ENCODE measurements at places on chromosomes 13 and 19.

GRCh38 chr19:1302533-1303239 is 17.0 kb downstream of the EFNA2 start:
- no peak for DNase-seq

DNA sequence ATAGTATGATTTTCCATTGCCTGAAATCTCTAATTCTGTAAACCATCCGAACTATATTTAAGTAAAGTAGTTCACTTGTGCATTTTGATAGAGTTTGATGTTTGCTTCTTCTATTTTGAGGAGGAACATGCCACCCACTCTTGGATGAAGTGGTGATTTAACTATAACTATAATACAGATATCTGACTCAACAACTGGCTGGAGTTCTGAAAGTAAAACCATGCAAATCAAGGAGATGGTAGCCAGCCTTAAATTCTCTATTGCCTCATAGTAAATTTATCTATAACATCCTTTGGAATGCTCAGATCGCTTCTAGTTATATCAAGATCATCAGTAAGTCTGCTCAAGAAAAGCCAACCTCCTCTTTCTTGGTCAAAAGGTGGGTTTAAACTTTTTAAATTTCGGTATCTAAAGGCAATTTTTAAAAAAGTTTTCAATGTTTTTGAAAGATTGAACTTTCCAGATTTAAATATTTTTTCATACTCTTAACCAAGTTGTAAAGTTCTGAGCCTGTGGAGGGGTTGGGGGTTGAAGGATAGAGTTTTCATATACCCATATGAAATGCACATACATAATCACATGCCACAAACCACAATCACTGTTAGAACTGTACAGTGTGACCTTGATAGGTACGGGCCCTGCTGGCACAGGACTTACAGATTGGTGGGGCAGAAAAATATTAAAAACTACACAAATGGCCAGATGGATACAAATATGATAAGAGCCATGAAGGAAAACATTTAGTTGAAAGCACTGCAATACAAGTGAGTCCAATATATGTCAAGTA is 90.5 kb upstream of the RFC3 start:
- no peak for DNase-seq

GRCh38 chr19:19257137-19257536 is 16.0 kb downstream of the TM6SF2 start:
- no peak for DNase-seq

DNA sequence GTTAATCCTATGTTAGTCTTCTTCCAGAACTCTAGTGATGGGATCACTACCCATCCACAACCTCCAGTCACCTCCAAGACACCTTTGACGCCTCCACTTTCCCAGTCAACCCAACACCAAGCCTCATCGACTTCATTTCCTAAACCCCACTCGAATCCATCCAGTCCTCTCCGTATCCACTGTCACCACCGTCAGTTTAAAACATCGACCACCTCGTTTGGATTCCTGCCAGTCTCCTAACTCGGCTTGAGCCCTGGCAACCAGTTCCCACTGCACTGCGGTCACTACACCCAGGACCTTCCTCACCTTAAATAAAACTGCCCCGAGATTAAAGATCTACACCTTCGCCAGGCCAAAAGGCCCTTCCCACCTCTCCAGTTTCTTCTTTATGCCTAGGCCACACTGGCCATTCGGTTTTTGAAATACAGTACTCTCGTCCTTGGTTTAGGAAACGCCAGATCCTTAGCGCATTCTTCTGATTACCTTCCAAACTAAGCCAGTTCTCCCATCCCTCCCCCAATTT is 1.2 kb downstream of the MTIF3 start:
- no peak for DNase-seq

GRCh38 chr13:50334115-50334778 is 319.0 kb downstream of the KCNRG start:
- DNase-seq: no peak

- no peak for DNase-seq
Observed at GRCh38 chr19:41089959-41090358, 1.7 kb downstream of the CYP2A13 start.

DNA sequence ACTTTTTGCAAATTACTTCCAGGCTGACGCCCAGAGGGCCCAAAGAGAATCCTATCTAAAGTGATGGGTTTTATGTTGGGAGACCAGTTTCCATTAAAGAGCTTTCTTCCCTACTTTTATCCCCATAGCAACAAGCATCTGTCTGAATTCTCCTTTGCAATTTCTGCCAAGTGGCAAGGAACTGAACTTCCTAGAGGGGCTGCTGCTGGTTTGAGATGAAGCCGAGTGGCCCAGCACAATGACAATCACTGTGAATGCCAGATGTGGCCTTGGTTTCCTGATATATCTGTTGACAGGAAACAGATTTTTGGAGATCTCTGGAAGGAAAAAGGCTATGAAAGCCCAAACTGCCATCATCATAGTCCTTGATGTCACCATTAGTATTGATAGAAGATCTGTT is 198.6 kb downstream of the OXGR1 start:
- DNase-seq: no peak

GRCh38 chr19:5086725-5087439 is 118.0 kb downstream of the KDM4B start:
- no peak for DNase-seq

GRCh38 chr19:38386300-38386970 is 1.4 kb downstream of the GGN start:
- no peak for DNase-seq

DNA sequence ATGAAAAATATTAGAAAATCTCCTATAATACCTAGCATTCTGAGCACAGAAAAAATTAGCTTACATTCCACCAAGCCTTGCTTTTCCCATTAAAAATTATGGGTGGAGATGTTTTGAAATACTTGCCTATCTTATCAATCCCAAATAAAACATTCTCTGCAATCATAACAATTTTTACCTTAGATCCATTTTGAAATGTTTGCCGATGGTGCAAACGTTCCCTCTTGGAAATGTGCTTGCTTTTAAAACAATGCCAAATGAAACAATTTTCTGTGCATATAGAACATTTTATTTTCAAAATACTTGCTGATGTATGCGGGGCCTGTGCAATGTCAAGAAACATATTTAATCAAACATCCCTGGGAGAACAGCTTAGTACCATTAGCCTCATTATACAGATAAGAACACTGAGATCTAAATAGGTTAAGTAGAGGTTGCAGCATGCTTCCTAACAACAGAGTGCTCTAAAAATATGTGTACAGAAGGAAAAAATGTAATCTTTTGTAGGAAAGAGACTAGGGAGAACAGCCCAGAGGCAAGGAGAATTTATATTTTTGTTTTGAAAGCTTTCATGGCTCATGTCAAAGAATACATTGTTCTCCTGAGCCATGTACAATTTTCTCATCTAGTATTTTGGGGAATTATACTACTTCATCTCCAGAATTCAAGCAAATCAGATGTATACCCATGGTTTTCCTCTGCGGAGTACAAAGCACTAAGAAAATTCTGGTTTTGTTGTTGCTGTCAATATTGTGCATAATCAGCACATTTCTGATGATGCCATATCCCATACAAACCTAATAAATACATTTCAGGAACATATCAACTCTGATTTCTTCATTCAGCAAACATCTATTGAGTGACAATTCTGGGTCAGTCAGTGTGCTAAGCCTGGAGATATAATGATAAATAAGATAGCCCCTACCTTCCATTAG is 25.9 kb upstream of the FNDC3A start:
- DNase-seq: no peak

DNA sequence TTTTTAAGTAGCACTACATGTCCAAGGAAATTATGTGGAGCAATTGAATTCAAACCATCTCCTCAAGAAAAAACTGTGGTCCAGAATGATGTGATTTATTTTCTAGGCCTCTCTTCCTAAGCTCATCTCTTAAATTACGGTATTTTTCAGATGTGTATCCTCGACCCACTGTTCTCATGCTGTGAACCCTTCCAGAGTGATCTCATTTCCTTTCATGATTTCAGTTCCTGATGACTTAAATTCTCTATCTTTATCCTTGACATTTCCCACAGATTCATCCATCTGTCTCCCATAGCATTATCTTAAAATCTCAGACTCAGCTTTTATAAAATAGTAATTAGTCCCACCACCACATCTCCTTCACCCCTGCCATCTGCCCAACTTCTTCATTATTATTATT is 117.6 kb upstream of the SPRY2 start:
- DNase-seq: no peak

- DNase-seq: no peak
Observed at GRCh38 chr19:56866538-56866937, 26.0 kb upstream of the PEG3 start.

DNA sequence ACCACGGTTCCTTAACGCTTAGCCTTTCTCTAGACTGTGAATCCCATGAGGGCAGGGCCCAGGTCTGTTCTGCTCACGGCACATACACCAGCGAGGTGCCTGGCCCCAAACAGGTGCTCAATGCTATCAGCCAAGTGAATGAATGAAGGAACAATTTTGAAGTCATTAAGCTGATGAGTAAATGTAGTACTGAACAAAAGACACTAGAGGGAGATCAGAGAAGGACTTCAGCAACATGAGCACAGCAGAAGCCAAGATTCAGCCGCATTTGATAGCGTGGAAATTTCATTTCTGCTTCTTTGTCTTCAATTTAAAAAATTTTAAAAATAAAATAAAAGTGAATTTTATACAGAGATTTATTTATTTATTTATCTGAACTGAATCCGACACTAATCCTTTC is 20.1 kb upstream of the MYO16 start:
- no peak for DNase-seq

- no peak for DNase-seq
Observed at GRCh38 chr19:50890422-50891252, 17.4 kb downstream of the KLK2 start.

DNA sequence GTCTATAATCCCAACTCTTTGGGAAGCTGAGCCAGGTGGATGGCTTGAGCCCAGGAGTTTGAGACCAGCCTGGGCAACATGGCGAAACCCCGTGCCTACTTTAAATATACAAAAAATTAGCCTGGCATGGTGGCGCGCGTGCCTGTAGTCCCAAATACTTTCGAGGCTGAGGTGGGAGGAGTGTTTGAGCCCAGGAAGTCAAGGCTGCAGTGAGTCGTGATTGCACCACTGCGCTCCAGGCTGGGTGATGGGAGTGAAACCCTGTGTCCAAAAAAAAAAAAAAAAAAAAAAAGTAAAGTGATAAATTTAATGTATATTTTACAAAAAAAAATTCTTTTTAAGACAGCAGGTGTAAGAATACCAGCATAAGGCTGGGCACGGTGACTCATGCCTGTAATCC is 17.6 kb downstream of the TMEM38A start:
- no peak for DNase-seq

DNA sequence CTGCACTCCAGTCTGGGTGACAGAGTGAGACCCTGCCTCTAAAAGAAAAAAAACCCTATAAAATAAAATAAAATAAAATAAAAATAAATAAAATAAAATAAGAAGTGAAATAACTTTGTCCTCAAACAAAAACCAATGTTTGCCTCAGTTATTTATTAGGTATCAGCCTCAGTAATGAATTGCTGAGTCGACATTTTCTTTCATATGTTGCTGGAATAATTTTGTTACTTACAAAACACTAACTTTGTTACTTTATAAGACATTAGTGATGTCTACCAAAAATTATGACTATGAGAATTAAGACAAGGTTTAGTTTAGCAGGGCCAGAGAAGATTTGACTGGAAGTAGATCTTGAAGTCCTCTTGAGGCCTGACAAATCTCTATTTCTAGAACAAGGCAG is 2074.5 kb upstream of the PCDH20 start:
- no peak for DNase-seq

GRCh38 chr13:66489586-66489985 is 740.5 kb downstream of the PCDH9 start:
- no peak for DNase-seq

DNA sequence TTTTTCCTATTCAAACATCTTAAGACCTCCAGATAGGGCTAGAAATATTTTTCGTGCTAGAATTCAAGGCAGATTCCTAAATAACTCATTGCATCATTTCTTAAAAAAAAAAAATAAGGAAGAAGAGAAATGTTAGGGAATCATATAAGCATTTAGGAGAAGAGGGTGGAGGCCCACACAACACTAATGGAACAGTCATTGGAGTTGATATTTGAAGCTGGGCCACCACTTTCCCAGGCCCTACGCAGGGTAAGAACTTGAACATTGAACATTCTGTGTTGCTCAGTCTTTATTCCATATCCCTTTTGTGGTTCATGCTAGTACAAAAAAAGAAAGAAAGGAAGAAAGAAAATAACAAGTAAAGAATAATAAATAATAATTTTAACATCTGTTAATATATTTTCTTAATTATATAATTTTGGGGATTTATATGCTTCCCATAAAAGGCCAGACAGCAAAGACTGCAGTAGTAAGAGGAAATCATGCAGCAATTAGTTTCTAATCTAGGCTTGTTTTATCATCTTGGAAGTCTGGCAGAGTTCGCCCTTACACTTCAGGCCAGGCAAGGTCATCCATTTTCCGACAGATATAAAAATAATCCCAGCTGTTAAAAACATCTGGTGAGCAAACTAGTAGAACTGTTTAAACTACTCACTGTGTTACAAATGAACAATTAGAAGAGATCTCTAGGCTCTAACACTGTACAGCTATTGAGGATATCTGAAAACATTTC is 127.7 kb downstream of the FRY start:
- DNase-seq: no peak

DNA sequence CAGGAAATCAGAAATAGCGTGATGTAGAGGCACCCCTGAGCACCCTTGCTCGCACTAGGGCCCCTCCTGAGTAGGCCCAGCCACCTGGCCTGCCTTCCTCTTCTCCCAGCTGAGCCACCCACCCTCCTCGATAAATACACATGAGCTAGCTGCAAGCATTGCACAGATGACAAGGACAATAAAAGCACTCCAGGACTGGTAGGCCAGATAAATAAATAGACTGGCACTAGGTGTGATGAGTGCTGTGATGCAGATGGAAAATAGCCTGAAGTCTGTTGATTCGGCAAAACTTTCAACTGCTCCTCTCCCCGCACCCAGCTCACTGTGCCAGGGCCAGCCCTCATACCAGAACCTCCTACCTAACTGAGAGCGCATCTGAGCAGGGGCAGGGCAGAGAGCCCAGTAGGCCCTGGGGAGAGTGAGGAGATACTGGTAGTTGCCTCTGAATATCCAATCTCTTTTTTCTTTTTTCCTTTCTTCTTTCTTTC is 54.5 kb upstream of the GPI start:
- DNase-seq: no peak

DNA sequence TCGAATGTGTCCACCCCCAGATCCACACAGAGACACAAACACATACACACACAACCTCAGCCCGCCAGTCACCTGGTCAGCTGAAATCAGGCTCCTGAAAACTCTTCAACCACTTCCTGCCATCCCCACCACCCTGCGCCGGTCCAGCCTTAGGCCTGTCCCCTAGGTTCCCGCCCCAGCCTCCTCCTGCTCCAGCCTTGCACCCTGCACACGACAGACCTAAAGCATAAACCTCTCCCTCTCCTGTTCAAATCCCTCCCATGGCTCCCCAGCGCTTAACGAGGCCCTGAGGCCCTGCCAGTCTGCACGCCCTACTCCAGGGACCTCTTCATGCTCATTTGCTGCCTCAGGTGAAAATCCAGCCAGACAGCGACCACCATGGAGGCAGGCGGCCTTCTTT is 7.1 kb downstream of the PNMA8B start:
- no peak for DNase-seq
